Activated CD4-positive, alpha-beta memory T cell treated with anti-CD3 and anti-CD28 coated beads, Interleukin-2, amount 10 ng/mL, durations not matched to agents 7 days and 5 days (primary cell): ENCODE measurements at places on chromosomes 5 and 9. TPM values are rescaled to one million over a fixed set of nuclear protein-coding genes. Genes with fewer than 3 reads are reported as not detected.
A peak's percentile ranks its signal among the peaks of the same experiment; 100 is the strongest.

GRCh38 chr5:34639852-34640626, 16.1 kb upstream of the RAI14 start:
- no peak overlapping the region for H3K4me3 ChIP-seq
- peaks cover 13% of the 10 kb centered on the region for H3K27me3 ChIP-seq
- DNase-seq = no peak
- H3K27ac ChIP-seq = no peak overlapping the region

- DNase-seq = no peak
- H3K27ac ChIP-seq = no peak overlapping the region
- no peak overlapping the region for H3K4me3 ChIP-seq
- H3K27me3 ChIP-seq = no peaks in the 10 kb centered on the region
- peaks cover 2% of the 10 kb centered on the region for H3K4me1 ChIP-seq
Measured at GRCh38 chr9:123796094-123796493, 133.8 kb downstream of the DENND1A start.

GRCh38 chr9:93620041-93620506, 43.7 kb downstream of the PHF2 start:
- H3K27ac ChIP-seq = no peak overlapping the region
- H3K36me3 ChIP-seq = no peaks in the 10 kb centered on the region
- no peak overlapping the region for H3K4me3 ChIP-seq
- no peaks in the 10 kb centered on the region for H3K4me1 ChIP-seq
- H3K27me3 ChIP-seq = no peaks in the 10 kb centered on the region

- H3K36me3 ChIP-seq = peaks cover 88% of the 10 kb centered on the region
- no peak for DNase-seq
- no peak overlapping the region for H3K4me3 ChIP-seq
- H3K4me1 ChIP-seq = peaks cover 77% of the 10 kb centered on the region
Measured at GRCh38 chr5:175483337-175483736, 5.0 kb downstream of the SFXN1 start.

DNA sequence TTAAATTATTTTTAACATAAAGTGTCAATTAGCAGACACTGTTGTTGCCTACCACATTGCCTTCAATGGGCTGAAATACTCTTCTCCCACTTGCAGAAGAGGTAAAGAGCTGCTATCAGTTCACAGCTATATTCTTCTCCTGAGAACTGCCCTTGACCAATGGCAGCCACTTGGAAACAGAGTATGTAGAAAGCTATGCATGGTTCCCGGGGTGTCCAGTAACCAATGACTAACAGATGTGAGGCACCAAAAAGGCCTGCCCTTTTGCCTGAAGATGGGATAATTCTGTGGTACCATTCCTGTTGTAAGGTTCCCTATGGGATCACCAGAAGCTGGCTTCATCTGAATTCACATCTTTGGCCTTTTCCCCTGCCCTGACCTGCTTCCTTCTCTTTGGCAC, 181.4 kb upstream of the MAP3K1 start:
- H3K36me3 ChIP-seq = peaks cover 4% of the 10 kb centered on the region
- no peak overlapping the region for H3K27ac ChIP-seq
- DNase-seq = no peak
- peaks cover under 1% of the 10 kb centered on the region for H3K4me1 ChIP-seq
- H3K27me3 ChIP-seq = peaks cover 2% of the 10 kb centered on the region

DNA sequence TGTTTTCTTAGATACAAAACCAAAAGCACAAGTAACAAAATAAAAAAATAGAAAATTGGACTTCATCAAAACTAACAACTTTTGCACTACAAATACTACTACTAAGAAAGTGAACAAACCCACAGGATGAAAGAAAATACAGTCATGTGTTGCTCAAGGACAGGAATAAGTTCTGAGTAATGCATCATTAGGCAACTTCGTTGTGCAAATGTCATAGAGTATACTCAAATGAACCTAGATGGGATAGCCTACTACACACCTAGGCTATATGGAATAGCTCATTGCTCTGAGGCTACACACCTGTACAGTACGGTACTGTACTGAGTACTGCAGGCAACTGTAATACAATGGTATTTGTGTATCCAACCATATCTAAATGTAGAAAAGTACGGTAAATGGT, 88.3 kb downstream of the RAPGEF1 start:
- H3K27ac ChIP-seq = peak overlapping the region; percentile 45
- H3K4me3 ChIP-seq = no peak overlapping the region
- DNase-seq = no peak
- H3K4me1 ChIP-seq = peaks cover 59% of the 10 kb centered on the region
- H3K27me3 ChIP-seq = no peaks in the 10 kb centered on the region

DNA sequence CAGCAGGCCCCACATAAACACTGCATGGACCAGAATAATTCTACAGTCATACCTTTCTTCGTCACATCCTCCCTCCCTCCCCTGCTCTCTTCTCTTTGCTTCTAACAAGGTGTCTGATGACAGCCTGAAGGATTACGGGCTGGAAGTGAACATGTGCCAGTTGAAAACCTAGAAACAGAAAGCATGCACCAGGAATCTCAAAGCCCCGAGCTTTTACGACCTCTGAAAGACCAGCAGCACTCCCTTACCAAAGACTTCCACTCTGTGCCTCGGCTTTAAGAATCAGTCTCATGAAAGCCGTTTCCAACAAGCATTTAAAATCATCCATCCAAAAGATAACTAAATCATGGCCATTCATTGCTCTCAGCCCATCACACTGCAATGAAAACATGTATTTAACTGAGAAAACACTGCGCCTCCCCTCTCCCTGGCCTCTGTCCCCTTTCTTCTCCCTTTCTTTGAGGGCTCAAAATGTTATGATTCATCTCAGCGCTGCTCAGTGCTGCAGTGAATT, 21.3 kb downstream of the MSX2 start:
- peaks cover 3% of the 10 kb centered on the region for H3K36me3 ChIP-seq
- no peak for DNase-seq

GRCh38 chr9:116075191-116075590, 78.4 kb upstream of the PAPPA start:
- H3K27ac ChIP-seq = no peak overlapping the region
- no peaks in the 10 kb centered on the region for H3K4me1 ChIP-seq
- DNase-seq = no peak
- no peak overlapping the region for H3K4me3 ChIP-seq
- H3K27me3 ChIP-seq = no peaks in the 10 kb centered on the region

DNA sequence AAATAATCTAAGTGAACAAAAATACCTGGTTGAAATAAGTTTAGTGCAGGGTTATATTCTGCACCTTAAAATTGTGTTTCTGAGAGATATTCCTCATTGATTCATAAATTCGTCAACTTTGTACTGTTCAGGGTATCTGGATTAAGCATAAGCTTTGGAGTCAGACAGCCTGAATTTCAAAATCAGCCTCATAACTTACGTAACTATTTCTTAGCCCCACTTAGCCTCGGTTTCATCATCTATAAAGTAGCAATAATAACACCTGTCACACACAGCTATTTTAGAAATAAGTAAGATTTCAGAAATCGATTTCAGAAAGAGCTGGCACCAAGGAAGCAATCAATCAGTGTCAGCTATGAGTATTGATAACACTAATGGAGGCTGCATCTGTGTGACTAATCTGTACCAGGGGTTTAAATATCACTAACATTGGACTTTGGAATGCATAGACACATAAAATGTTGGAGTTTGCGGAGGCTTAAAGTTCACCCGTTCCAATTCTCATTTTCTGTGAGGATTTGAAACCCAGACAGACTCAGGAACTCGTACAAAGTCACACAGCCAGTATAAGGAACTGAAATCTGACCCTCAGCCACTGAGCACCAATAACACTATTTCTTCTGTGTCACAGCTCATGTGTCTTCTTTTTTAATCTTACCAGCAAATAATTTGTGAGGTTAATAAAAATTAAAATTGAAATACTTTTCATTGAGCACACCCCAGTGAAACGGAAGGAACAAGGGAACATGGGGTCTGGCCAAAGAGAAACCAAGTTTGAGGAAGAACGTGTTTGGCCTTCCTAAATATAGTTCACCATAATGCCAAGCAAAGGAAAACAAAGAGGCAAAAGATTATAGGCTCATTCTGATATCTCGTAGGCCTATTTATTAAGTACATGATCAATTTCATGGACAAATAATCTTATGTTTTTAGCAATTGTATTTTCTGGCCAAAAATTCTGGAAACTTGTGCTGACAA, 194.4 kb upstream of the PTGER4 start:
- no peak for DNase-seq
- no peaks in the 10 kb centered on the region for H3K27me3 ChIP-seq
- peaks cover 6% of the 10 kb centered on the region for H3K36me3 ChIP-seq

PDCD1LG2 gene
- total RNA-seq = 4.8 TPM

PCDHB16 gene
- not detected for total RNA-seq
